ENCODE measurements at places on chromosomes 4 and X.

GRCh38 chr4:79015411-79015810, 76.2 kb upstream of the PAQR3 start:
- peak; percentile 68 for DNase-seq

DNA sequence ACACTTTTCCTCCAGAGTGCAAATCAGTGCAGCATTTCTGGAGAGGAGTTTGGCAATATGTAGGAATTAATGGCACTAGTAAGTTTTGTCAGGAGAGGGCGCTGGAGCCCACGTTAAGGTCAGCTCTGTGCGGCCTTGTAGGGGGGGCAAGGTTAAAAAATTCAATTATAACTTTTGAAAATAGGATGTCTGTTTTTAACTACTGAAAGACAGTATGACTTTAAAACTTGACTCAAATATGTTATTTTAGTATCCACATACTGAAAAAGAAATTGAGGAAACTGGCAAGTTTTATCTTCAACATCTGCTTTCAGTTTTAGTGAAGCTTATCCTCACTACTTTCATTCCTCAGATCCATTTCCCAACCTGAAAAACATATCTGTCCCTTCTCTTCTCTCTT, 30.9 kb upstream of the HSD17B13 start:
- no peak for DNase-seq

DNA sequence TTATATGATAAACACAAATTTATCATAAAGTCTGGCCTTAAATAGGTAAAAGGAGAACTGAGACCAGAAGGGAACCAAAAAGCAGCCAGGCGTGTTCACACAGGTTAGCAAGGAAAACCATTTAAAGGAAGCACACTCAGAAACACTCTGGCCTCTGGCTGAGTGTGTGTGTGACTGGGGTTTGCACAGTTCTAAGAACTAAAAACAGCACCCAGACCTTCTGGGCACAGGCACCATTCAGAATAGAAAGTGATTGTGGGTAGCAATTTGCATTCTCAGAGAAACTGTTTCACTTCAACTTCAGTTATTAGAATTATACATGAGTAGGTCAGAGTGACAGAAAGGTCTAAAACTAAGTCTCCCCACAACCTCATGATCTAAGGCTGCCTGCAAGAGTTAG, 10.0 kb downstream of the GPR82 start:
- DNase-seq: no peak

DNA sequence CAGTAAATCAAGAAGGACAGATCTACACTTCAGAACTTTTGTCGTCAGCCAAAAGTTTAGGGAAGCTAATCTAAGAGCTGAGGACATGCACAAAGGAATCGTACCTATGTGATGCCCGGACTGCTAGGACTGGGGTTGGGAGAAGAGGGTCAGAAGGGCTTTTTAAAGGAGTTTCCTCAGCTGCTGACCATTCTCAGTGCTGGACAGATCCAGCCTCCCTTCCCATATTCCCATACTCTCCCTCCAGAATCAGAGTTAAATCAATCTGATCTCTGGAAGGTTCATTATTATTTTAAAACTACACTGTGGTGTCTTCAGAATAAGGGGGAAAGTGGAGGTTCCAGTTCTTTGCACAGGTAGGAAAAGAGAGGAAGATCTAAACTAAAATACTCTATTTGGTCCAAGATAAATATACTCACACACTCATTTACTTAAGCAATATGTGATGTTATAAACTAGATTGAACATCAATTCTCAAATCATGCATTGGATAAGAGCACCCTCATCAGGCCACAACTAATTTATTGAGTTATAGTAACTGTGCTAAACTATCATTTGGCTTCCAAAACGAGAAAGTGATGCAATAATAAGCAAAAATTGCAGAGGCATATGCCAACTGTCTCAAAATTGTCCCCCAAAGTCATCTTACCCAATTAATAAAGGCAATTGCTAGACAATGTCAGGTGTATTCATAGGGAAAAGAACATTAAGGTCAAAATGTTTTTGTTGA, 124.7 kb downstream of the HNRNPD start:
- no peak for DNase-seq

- no peak for DNase-seq
Measured at GRCh38 chrX:132258509-132258908, 39.3 kb upstream of the RAP2C start.

- no peak for DNase-seq
Measured at GRCh38 chr4:140870427-140870826, 114.2 kb upstream of the TBC1D9 start.

DNA sequence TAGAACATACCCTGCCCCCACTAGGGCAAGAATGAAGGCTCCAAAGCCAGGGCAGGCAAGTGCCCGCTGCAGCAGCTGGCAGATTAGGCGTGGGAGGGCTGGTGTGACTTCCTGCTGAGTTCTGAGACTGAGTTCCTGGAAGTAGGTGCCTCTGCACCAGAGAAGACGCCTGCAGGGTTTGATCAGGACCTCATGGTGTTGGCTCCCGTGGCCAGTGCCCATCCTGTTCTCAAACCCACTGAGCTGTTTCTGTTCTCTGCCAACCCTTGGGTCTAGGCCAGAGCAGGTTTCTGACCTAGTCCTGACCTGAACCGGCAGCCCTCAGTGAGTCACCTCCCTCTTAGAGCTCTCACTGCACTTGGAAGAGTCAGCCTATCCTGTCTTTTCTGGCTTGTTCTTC, 220.7 kb downstream of the HS6ST2 start:
- DNase-seq: peak; percentile 20

DNA sequence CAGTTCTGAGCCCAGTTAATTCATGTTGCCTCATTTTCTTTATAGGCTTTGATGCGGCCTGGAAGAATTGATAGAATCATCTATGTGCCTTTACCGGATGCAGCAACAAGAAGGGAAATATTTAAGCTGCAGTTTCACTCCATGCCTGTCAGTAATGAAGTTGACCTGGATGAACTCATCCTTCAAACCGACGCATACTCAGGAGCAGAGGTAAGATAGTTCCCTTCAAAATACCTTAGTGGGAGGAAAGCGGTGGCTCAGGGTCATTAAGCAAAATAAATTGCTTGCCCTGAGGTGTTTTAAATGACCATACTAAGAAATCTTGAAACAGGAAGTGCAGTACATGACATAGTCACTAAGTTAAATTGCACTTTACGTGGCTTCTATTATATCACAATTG, 140.6 kb upstream of the SPRY1 start:
- DNase-seq: no peak

DNA sequence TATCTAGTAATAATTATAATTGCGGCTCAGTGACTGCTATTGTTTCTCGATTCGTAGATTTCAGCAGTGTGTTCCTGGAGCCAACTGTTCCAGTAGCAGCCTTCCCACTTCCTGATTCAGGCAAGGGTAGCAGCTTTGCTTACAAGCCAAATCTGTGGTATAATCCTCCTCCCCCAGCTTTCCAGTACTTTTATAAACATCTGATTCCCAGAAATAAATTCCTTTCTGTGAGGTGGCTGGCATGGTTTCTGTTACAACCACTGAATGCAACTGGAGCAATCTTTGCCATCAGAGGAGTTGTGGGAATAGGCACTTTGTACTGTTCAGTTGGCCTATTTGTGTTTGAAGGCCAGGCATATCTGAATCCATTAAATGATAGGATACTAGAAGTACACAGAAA, 80.0 kb downstream of the GLRA3 start:
- DNase-seq: no peak

- DNase-seq: no peak
Measured at GRCh38 chr4:27176400-27176799, 315.8 kb downstream of the STIM2 start.

DNA sequence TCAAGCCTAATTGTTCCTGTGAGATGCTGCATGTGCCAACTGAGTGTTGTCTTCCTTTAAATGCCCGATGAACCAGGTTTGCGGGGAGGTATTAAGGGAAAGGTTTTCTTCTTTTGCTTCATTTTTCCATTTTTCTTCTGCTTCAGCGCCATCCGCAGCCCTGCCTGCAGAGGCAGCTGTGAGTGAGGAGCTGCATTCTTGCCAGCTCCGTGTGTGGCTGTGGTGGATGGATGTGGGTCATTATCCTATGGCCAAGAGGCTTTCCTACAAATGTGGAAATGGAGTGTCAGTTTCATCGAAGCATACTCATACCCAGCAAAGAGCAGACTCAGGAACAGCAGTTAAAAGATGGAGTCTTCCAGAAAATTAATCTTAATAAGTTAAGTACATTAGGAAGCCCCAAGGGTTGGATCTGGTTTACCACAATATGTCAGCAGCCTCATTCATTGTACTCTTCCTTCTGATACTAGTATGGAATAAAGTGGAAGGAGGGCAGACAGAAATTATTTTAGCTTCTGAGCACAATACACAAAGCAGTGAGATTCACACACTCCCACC, 37.6 kb downstream of the TNIP3 start:
- no peak for DNase-seq

GRCh38 chr4:1792832-1793495, at the start of gene FGFR3:
Gene FGFR3, plus strand, starts transcription at chr4:1793293. Its CDS starts 642 bp downstream, at chr4:1793935.
- DNase-seq: no peak

DNA sequence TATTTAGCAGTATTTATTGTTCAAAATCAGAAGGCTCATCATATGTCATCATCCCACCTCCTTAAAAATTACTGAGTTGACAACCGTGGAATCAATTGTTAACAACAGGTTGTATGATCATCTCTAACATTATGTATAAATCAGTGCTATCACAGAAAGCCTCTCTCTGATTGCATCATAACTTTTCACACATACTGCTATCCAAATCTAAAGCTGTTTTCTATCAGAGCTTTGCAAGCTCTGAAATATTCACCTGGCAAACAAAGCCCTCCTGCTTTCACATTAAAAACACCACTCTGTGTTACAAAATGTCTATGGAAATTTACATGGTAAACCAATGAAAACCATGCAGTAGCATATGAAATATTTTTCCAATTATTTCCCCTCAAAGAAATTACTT, 310.0 kb downstream of the PDGFC start:
- no peak for DNase-seq

DNA sequence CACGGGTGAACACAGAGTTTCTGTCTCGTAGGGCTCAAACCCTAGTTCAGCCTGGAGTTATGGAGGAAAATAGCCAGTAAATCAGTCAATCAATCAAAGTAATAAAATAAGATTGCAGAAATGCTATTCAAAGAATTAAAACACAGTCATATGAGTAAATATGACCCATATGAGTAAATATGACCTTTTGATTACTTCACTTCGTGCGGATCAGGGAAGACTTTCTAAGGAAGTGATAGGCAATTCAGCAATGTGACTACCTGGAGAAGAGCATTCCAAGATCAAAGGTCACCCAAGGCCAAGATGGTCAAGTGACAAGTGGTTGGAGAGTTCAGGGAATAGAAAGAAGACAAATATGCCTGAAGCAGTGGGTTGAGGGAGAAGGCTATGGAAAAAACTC, 722.6 kb downstream of the ADGRL3 start:
- no peak for DNase-seq

- DNase-seq: no peak
Measured at GRCh38 chrX:3651277-3651676, 62.2 kb downstream of the PRKX start.

DNA sequence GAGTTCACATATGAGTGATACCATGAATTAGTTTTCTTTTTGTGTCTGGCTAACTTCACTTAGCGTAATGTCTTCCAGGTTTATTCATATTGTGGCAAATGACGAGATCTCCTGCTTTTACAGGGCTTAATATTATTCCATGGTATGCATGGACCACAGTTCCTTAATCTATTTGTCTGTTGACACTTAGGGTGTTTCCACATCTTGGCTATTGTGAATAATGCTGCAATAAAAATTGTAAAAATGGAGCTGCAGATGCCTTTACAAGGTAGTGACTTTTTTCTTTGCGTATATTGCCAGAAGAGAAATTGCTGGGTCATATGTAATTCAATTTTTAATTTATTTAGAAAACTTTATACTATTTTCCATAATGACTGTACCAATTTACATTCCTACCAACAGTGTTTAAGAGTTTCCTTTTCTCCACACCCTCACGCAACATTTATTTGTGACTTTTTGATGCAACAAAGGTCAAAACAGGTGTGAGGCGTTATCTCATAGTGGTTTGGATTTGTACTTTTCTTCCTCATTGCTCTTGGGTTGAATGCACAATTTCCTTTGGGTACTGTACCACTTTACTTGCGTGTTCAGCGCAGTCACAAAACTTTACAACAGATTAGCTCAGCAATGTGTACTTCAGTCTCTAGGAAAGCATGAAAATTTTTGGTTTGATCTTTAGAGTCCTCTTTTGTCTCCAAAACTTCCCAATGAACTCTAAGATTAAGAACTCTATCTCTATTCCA, 240.8 kb downstream of the PPARGC1A start:
- no peak for DNase-seq

GRCh38 chr4:74397748-74398426, 32.9 kb downstream of the EREG start:
- DNase-seq: no peak

DNA sequence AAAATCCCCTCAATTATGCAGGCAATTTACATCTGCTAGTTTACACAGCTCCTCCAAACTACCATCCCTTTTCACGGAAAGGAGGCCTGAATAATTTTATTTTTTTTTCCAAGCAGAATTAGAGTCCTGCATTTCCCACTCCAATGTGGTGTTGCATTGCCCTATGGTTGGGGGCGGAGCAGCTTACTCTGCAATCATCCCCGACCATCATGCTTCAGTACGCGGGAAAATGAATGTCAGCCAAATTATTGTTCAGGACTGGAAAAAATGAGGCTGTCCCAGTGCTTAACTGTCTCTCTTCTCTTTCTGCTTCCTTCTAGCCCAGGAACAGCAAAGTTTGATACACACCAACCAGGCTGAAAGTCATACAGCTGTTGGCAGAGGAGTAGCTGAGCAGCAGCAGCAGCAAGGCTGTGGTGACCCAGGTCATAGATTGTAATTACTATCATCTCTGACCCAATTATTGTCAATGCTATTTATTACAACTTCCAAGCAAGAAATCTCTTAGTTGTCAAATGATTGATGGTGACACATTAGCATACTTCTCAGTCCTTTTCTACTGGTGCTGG, 28.3 kb downstream of the MMRN1 start:
- no peak for DNase-seq

DNA sequence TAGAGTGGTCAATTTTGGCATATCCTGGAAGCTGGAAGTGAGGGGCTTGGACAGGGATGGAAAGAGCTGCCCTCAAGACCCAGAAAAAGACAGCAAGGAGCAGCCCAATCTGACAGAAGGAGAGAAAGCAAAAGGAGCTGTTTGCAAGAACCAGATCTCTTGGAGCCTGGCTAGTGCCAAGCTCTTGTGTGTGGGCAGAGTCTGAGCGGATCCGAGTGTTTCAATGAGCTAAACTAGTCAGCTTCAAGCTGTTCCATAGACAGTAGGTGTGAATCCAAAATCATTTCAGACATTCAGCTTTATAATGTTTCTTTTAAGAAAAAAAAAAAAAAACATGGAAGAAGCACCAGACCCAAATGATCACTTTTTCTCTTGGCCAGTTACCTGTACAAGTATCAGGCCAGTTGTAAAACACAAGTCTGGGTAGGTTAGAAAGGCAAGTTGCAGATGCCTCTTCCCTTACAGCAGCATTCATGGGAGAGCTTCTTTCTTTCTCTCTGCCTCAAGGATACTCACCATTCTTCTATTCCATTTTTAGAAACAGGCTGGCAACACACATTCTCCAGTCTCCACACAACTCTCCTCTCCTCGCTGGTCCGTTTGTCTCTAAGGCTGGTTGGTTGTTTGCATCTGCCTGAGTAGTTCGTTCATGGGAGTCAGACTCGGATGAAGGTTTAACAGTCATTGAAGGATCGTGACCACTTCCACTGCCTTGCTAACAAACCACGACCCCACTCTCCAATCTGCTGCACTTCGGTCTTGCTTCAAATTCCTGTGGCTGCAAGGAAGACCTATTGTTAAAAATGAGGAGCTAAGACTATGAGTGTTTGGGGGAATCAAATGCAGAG, 105.2 kb upstream of the GATB start:
- no peak for DNase-seq
